Spinal cord (tissue), 10 donors: ENCODE measurements at places on chromosomes 1 and 21.

DNA sequence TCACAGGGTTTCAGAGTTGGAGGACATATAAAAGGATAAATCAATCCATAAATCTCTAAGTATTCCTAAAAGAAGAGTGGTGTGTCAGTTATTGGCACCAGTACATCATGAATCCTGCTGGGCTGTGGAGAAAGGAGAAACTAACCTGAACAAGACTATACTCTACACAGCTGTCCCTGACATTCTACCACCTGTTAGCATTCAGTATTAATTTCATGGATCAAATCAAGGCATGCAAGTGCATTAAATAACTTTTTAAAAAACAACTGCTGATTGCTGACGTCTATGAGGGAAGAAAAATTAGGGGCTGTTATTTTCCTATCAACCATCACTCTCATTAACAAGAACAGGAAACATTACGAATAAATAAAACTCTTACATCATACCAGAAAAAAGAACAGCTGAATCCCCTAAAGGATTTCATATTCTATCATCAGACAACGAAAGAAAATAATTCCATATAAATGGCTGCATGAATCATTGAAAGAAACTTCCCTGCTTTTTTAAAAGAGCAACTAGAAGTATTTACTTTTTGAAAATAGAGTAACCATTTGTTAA, 121.7 kb downstream of the ATF6 start:
- DNase-seq = no peak

- DNase-seq = no peak
Observed at GRCh38 chr21:29114765-29115500, 15.5 kb upstream of the MAP3K7CL start.

DNA sequence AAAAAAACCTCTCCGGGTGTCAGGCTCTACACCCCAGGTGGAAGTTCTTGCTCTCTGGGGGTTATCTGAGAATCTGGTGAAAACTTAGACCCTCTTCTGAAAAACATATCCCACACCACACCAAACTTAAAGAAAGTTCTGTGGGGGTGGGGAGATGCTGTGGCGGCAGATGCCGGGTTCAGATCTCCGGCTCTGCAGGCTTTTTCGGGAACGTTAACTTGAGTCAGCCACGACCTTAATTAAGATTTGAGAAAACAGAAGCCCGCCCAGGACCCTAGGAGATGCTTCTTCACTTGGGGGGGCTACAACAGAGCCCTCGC, 2.3 kb downstream of the RCC2 start:
- no peak for DNase-seq

- DNase-seq = no peak
Observed at GRCh38 chr1:186875896-186876835, 47.4 kb downstream of the PLA2G4A start.

DNA sequence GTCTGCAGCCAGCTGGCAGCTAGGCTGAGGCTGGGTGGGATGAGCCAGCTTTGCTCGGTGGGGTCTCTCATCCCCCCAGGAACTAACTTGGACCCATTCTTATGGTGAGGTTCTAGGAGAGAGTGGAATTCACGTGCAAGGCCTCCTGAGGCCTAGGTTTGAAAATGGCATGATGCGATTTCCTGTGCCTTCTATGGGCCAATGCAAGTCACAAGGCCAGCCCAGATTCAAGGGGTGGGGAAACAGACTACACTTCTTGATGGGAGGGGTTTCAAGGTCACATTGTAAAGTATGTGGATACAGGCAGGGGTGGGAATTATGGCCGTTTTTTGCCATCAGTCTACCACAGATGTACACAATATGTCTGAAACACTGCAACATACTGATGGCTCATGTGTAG, 48.3 kb downstream of the HTR6 start:
- no peak for DNase-seq

DNA sequence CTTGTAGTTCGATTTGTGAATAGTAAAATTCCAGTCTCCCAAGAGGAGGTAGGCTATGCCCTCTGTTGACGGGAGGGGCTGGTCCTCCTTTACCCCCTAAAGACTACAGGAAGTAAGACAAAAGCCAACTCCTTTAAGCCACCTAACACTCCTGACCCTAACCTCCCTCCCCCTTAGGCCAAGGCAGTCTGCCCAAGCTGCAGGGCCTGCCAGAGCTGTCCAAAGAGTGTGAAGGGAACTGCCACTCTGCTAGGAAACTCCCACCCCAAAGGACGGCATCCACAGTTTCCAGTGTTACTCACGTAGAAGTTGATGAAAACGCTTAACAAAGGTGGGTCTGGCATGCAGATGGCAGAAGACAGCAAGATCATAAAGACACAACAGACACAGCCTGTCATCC, 803.2 kb downstream of the PLA2G4A start:
- DNase-seq = no peak

DNA sequence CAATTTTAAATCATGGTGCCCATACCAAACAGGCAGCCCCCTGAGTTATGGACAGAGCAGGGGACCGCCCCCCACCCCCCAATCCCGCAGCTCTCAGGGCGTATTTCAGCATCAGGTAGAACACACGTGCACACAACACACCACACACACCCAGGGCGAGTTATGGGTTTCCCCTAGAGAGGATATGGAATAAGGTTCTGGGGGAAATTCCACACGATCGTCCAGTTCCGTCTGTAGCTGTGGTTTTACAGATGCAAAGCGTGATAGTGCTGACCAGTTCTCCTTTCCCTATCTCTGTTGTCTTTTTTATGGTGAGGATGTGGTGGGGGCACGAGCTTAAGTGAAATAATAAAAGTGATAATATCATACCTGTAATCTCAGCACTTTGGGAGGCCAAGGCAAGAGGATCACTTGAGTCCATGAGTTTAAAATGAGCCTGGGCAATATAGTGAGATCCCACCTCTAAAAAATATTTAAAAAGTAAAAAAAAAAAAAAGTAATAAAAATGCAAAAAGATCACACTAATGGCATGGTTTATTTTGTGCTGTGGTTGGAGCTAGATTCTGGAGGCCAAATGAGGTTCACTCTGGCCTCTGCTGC, 25.1 kb downstream of the C2CD2 start:
- DNase-seq = no peak

DNA sequence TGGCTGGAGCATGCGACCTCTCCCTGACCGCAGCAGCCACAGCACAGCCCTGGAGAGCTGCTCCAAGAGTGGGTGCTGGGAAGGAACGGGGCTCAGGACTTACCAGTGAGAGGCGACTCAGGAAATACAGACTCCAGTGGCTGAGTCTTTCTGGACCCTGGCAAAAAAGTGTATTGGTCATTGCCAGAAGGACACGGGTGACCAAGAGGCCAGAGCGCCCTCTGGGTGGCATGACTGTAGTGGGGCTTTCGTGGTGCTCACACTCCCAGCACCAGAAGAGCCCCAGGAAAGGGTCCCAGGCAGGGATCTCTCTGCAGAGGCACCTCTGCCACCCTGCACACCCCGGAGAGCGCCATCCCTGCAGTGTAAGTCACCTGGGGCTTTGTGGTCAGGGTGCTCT, 8.9 kb upstream of the PRDM16 start:
- no peak for DNase-seq

DNA sequence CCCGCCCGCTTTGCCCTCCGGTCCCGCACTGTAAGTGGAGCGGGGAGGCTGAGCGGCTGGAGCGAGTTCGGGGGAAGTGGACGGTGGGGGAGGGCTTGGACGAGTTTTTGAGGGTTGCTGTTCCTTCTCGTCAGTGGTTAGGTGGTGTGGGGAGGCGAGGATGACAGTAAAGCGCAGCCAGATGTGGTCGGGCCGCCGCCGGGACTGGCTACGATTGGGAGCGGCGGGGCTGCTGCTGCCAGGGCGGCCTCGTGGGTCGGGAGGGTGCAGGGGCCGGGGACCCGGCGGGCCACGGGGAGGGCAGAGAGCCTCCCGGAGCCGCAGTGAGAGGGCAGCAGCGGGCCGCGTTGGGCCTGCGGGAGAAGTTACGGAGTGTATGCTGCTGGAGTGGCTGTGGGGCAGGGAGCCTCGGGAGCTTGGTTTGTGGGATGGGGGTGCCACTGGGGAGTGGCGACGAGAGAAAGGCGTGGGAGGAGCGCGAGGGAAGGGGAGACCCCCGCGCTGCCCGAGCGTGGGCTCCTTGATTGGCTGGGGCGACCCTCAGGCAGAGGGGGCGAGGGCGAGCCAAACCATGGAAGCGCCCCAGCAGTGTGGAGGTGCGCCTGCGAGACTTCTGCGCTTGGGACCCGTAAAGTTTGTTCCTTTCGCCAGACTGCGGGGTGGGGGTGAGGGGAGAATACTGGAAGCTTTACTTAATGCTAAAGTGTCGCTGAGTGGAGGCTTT, 2.1 kb downstream of the ADGRL2 start:
- no peak for DNase-seq

DNA sequence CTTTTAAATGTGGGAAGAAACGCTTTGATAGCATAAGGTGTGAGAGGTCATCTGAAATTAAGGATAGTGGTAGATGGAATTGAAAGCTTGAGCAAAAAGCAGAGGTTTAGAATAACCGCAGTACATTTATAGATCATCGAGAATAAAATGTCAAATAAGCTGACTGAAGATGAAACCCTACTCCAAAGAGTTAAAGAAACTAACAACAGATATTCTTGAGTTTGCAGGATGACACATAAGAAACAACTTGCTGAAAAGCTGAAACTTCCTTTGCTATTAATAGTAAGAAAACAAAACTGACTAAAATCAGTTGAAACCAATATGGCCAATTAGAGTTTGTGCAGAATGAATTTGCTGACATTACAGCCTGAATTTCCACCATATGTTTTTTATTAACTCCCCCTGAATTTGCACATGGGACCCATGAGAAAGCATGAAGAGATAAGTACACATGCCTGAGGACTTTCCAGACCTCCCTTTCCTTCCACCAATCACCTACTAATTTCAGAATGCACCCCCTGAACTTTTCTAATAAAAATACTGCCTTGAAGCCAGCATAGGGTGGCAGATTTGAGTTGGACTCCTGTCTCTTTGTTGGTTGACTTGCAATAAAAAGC, 1.7 kb upstream of the C1orf185 start:
- no peak for DNase-seq

DNA sequence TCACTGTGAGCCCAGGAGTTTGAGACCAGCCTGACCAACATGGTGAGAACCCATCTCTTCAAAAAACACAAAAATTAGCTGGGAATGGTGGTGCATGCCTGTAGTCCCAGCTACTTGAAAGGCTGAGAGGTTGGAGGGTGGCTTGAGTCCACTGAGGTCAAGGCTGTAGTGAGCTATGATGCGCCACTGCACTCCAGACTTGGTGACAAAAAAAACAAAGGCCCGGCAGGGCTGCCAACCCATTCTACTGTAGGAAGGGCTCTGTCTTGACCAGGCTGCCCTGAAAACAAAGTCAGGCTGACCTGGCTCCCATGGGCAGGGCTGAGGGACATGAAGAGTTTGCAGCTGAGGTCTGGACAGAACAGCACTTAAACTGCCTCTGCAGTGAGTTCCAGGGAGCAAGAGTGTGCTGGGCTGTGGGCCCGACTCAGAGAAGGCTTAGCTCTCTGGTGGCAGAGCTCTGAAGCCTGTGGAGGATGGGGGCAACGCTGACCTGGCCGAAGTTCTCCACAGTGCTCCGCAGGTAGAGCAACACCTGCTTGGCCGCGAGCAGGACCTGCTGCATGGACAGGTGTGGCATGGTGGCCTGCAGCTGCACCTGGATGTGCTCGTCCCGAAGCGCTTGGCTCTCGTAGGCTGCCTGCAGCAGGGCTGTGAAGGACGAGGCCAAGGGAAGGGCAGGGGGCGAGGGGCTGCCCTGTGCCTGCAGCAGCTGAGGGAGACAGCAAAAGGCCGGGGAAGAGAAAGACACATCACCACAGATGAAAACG, 42.4 kb downstream of the URB1 start:
- no peak for DNase-seq

DNA sequence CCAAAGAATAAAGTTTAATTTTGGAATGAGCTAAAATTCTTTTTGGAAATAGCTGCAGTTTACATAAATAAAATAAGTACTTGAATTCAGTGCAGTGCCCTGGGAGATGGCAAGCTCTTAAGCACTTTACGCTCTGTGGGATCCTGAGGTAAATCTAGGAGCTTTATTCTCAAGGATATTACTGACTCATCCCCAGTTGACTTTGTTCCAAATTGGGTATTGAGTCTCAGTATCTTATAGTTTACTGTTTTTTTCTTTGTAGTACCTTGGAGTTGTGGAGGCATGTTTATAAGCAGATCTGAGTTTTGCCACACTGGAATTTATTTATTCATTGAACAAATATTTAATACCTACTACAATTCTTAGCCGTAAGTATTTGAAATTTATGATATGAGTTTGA, 27.4 kb upstream of the HRNR start:
- DNase-seq = no peak

DNA sequence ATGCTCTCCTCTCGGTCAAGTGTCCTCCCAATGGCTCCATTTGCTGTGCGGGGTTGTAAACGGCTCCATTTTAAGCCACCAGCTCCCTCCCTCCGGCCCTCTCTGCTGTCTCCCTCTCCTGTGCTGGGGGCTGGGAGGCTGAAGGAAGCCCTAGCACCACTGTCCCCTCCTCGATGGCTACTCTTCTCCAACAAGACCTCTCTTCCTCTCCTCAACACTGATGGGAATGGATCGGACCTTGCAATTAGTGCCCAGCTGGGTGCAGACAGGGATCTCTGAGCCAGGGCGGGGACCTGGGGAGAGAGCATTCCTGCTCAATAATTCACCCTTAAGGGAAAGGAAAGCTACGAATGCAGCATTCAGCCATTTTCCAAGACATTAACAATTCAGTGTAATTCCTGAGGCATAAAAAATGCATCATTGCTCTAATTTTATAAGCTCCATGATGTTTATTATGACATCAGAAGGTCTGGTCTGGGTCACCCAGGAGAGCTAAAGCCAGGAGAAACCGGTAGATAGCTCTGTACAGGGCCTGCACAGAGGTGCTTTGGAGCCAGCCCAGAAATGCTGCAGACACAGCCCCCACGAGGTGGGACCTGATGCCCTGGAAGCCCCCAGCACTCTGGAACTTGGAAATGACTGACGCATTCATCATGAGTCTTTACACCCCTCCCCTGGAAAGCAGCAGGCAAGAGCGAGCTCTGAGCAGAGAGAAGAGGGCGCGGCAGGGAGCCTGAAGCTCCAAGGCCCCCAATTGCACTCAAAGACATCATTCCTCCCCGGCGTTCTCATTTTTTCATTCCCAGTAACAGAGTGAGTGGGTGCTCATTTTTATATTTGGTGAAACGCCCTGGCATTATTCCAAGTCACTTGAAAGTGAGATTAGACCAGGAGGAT, 76.2 kb upstream of the VAMP3 start:
- no peak for DNase-seq

DNA sequence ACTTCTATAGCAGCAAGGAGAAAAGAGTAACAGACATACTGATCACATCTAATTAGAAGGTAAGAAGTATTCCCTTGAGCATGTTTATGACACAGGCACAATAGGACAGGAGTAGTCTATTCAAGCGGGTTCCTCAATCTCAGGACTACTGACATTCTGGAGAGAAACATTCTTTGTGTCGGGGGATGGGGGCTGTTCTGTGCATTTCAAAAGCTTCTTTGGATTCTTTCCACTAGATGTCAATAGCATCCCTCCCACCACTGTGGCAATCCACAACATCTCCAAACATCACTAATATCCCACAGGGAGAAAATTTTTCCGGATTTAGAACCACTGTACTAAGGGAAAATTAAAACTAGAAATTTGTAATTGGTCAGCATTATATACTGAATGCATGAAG, 56.9 kb downstream of the ADAMTS5 start:
- DNase-seq = no peak

GRCh38 chr1:33126411-33127000, 45.6 kb downstream of the AZIN2 start:
- DNase-seq = no peak

- no peak for DNase-seq
Observed at GRCh38 chr1:227785094-227785804, 30.2 kb upstream of the PRSS38 start.
